ENCODE measurements at places on chromosomes 2 and 18.

- DNase-seq: no peak
Observed at GRCh38 chr18:11324956-11325882, 175.8 kb upstream of the PIEZO2 start.

DNA sequence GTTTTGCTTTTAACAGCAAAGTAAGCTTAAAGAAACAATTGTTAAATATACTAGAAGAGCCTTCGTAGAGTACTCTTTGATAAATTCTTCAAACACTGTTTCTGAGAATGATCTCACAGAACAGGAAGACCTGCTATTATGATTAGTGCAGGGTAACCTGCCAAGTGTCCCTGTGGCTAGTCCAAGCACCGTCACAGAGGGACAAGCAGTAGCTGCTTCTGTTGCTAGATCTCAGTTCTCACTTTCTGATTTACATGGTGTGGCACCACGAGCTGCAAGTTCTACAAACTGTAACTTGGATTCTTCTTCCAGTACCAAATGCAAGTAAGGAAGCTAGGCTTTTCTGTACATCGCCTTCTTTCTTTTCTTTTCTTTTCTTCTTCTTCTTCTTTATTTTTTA, 121.5 kb downstream of the PIEZO2 start:
- DNase-seq: no peak

DNA sequence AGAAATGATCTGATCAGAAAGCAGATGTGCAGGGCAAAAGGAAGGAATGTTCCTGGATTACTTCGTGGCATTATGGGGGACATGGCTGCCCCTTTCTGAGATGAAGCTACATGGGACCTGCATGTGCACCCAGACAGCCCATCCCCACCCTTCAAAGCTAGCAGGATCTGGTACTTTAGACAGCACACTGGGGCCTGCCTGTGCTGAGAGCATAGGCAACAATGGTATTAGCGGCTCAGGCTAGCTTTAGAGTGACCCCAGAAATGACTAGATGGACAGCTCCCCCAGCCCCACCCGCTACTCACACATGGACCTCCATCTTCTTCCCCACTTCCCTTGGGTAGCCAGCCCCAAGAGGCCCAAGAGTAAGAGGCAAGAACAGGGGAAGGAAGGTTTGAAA, 61.5 kb upstream of the NFE2L2 start:
- no peak for DNase-seq

DNA sequence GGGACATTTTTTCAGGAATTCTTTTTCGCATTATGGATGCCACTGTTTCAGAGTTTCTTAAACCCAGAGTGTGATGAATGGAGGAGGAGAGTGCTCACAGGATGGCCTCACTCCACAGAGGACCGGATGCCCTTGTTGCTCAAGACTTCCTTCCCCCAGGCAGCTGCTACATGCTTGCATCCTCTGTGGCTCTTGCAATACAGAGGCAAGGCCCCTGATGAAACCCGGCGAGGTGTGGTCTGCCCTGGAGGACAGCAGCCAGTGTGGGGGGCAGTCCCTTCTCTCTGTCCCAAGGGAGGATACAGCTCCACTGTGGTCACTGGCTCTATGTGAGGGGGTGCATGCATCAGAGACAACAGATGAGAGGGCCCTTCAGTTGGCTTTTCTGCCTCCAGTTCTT, 109.6 kb downstream of the SH3RF3 start:
- DNase-seq: no peak

DNA sequence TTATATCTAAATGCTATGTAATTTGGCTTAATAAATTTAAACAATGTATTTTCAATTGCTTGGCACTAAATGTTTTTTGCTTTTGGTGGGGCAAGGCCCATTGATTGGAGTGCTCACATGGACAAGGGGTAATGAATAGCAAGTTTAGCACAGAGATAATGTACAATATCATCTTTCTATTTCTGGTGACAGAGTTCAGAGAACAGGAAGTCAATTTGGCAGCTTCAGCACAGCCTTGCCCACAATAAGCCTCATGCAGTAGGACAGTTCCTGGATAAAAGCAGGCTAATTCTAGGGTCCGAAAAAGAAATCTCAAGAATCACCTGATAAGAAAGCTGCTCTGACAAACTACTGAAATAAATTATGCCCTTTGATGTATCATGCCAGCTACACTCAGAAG, 443.9 kb upstream of the FSHR start:
- DNase-seq: no peak

- DNase-seq: no peak
Observed at GRCh38 chr2:171185165-171185818, 24.6 kb upstream of the TLK1 start.

DNA sequence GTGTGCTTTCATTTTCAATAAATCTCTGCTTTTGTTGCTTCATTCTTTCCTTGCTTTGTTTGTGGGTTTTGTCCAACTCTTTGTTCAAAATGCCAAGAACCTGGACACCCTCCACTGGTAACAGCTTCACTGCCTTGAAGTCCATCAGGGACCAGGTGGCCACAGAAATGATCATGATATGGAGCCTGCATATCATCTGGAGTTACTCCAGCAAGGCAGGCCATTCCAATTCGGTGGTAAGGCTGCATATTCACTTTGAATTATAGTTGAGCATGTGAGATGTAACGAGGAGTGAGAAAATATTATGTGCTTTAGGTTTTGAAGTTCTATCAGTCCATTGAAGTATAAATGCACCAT, 26.3 kb upstream of the SPATA3 start:
- DNase-seq: no peak

GRCh38 chr2:172572981-172573380, 17.1 kb downstream of the PDK1 start:
- no peak for DNase-seq

DNA sequence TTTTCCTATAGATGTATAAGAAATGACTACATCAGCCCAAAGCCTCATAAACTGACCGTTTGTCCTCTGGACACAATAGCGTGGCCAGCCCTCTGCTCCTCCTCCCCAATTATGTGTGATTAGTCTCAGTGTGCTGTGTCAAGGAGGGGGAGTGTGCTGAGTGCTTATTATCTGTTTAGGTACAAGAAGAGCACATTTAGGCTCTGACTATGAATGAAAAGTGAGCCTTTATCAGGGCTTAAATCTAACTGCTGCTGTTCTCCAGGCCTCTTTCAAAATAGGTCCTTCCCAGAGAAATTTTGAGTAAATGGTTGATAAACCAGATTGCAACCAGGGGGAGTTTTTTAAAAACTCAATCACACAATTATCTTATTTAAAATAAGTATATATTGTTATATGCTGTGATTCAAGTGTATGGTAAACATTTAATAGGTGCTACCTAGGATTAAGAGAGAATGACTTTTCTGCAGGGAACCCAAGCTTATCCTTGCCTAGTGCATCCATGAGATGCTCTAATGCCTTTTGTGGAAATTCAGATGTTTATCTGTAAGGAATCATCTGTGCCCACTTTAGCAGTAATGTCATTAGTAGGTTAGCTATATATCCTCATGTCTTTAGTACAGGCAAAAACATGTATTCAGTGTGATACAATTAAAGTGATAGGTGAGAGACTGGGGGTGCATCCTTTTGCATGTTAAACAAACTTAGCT, 168.7 kb upstream of the SIX3 start:
- no peak for DNase-seq

- DNase-seq: no peak
Observed at GRCh38 chr2:151302879-151303278, 13.4 kb upstream of the NMI start.

DNA sequence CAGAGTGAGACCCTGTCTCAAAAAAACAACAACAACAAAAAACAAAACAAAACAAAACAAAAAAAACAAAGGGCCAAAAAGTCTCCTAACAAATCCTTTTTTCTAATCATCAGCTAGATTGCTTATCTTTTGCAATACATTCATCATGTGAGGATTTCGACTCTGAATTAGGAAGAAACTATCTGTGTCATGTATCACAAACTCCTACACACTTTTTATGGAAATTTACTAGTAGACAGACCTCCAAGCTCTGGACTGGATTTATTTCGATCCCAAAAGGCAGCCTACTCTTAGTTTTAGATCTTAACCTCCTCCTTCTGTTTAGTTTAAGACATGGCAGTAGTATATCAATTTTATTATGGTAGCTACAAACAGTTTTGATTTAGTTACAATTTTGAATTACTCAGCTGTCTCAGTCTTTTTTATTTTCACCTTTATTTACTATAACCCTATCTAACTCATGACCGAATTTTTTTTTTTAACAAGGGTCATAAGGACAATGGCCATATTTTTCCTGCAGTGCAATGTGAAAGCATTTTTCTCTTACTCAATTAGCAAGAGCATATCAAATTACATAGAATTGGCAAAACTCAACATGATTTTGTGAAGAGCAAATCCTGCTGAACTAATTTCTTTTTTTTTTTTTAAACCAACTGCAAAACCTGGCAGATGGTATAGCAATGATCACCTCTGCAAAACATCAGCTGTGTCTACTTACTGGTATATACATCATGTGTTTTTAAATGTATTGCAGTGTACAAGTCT, 10.7 kb upstream of the CCDC88A start:
- DNase-seq: no peak

DNA sequence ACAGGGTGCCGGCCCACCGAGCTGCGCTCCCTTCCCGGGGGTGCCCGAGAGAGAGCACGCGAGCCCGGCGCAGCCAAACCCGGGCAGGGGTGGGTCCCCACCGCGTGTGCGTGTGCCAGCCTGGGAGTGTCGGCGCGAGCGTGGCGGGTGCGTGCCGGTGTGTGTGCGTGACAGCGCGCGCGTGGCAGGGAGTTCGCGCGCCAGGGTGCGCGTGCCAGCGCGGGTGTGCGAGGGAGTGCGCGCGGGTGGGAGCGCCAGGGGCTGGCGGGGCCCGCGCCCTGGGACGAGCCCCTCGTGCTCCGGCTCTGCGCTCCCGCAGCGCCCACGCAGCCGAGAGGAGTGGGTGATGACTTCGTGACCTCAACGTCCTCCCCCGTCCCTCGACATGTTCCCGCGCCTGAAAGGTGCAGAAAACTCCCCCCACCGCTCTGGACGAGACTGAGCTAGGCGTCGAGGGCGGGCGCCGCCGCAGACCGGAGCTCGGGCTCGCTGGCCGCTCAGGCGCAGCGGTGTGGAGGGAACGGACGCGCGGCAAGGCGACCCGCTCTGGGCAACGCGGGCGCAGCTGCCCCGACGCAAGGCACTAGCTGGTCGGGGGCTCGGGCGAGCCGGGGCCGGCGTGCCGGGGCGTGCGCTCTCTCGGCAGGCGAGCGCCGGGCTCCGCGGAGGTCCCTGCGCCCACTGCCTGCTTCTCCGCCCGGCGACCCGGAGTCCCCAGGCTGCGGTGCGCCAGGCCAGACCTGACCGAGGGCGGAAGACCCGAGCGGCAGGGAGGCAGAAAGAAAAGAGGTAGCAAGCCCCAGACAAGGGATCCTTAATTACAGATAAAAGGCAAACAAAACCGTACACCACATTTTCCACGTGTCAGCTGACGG, 582.8 kb downstream of the ZEB2 start:
- no peak for DNase-seq

DNA sequence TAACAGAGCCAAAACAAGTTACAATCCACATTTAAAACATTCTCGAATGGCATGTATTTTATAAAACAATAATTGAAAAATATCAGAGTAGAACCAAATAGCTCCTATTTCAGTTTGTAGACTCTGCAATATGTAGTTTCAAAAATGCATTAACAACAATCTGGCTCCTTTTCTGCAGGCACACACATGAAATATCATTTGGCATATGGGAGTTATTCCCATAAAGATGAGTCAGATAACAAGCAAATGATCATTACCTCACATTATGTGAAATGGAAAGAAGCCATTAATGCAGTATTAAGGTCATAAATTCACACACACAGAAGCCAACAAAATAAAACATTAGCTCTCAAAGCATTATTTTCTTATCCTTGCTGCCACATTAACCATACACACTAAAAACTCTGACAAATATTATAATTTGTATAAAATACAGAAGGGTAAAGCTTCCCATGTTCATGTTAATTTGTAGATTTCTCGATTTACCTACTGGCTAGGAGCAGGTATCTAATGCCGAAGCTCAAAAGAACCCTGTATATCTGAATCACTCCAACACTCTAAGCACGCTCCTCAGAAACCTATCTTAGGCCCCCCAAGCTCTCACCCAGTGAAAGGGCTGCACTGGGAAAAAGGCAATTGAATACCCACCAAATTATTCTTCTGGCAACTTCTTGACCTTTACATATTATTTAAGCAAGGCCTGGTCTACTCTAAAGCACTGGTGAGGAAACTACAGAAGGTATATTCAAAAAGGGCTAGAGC, 13.8 kb downstream of the NBAS start:
- no peak for DNase-seq

- peak; percentile 64 for DNase-seq
Observed at GRCh38 chr2:56184500-56185011, 766 bp downstream of the CCDC85A start.

DNA sequence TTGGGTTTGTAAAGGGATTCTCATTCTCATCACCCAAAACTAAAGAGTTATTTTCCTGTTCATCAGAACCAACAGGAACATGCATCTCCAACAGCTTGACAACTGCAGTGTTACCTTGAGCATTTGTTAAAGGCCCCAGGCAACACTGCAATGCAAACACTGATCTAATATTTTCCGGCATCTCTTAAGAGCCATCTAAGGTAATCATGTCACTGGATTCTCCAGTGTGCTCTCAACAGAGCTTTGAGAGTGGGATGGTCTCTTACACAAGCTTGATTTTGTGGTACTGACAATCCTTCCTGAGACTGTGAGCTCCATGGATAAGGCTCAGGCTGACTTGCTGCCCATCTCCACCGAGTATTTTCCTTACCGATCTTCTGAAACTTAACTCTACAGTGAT, 90.5 kb upstream of the ITGB6 start:
- no peak for DNase-seq

GRCh38 chr18:63207835-63208234, 111.7 kb downstream of the BCL2 start:
- DNase-seq: no peak

- DNase-seq: peak; percentile 76
Observed at GRCh38 chr2:62014102-62014501, 108.6 kb downstream of the COMMD1 start.

DNA sequence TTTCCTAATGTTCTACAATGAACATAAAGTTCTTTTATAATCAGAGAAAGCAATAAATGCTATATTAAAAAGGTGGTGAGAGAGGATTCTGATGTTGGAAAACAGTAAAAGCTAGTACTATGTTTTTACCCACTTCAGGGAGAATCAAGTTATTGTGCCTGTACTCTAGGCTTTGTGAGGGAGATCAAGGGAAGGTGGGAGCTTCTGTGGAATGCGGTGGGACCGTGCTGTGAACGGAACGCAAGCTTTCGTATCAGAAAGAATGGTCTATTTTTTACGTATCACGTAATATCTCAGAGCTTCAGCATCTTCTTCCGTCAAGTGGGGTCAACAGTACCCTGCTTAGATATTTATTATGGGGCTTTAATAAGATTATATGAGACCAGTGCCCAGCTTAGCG, 193.2 kb downstream of the CLIP4 start:
- no peak for DNase-seq

- no peak for DNase-seq
Observed at GRCh38 chr2:7658486-7658885, 741.3 kb downstream of the RNF144A start.

- DNase-seq: no peak
Observed at GRCh38 chr2:61759718-61760117, 94.1 kb downstream of the FAM161A start.

GRCh38 chr2:233462826-233463470, 103.6 kb downstream of the USP40 start:
- DNase-seq: no peak
